ENCODE measurements at places on chromosomes 11 and 22. TPM values are rescaled to one million over a fixed set of nuclear protein-coding genes. Genes with fewer than 3 reads are reported as not detected.

Gene DEPDC7
- 6.4 TPM for total RNA-seq

Gene RPL3
- total RNA-seq = 2,165 TPM

Gene KCNK7
- 0.24 TPM for total RNA-seq

Gene ST14
- total RNA-seq = 58.6 TPM

GRCh38 chr11:8365216-8365941 is 101.7 kb upstream of the LMO1 start:
- no peak for DNase-seq

All from mammary epithelial cell (primary cell).